ENCODE measurements at places on chromosomes 7 and 10. TPM values are rescaled to one million over a fixed set of nuclear protein-coding genes. Genes with fewer than 3 reads are reported as not detected.

AGBL3 gene
- polyA plus RNA-seq = 5.7 TPM

EPHA1 gene
- 16.3 TPM for polyA plus RNA-seq

GFRA1 gene
- 27.3 TPM for polyA plus RNA-seq

PPP1R3C gene
- 52.5 TPM for polyA plus RNA-seq

EPC1 gene
- 67.9 TPM for polyA plus RNA-seq

VGF gene
- 0.16 TPM for polyA plus RNA-seq

ZNF485 gene
- polyA plus RNA-seq = 4.4 TPM

VTI1A gene
- 21.5 TPM for polyA plus RNA-seq

FAM13C gene
- 9.2 TPM for polyA plus RNA-seq

MET gene
- 2.8 TPM for polyA plus RNA-seq
